GM23338 (cell line): ENCODE measurements at places on chromosomes 11 and 22. TPM values are rescaled to one million over a fixed set of nuclear protein-coding genes. Genes with fewer than 3 reads are reported as not detected.
A peak's percentile ranks its signal among the peaks of the same experiment; 100 is the strongest.

Gene TRIM29
- 0.16 and 0.28 TPM in 2 replicates for total RNA-seq

DNA sequence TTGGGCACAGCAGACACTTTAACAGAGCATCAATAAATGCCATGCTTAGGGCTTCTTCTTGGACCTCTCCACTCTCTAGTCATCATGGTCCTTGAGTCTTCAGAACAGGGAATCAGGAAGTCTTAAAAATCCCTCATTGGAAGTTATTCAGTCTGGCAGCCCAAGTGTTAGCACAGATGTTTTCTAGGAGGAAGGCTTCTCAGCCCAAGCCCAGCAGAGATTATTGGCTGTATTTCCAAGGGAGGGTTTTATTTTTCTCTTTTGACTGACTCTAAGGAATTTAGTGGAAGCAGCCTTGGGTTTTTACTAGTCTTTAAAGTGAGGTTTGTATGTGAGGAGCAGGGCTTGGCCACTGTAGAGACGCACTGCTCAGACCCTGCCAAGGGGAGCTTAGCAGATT, 41.9 kb downstream of the CEP164 start:
- DNase-seq, result no peak

Gene WT1
- 0.16 and 0.21 TPM in 2 replicates for total RNA-seq

DNA sequence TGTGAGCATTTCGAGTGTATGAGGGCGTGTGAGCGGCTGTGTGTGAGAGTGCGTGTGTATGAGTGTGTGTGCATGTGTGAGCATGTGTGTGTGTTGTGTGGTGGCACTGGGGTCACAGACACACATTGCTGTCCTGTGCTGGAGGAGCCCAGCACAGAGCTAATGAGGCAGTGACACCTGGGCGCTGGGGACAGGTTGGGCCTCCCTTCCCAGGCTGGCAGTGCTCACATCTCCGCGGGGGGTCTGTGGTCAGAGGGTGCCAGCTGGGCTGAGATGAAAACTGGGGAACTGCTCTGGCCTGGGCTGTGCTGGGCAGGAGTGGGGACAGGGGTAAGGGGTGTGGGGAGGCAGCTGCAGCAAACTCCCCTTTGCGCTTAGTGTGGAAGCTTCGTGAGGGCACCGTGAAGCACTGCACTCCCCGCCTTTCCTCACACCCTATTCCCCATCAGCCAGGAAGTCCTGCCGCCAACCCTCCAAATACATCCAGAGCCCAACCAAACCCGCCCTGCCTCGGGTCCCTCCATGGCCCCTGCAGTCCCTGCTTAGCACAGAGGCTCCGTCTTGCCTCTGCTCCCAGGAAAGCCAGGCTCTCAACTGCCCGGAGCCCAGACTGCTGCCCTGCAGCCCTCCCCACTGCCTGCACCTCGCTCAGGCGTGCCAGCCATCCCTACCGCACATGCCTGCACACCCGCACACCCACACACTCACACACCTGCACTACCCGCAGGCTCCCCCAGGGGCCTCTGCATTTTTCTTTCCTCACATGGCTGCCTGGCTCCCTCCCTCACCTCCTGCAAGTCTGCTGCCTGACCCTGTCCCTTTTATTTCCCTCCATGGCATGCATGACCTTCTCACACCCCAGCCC, 62.0 kb upstream of the THY1 start:
- peak; percentile 77 for DNase-seq

- peak; percentile 24 for DNase-seq
These were observed 14.0 kb downstream of the MMP3 start for GRCh38 chr11:102829316-102830000.
